ENCODE measurements at places on chromosomes 13 and 19. TPM values are rescaled to one million over a fixed set of nuclear protein-coding genes. Genes with fewer than 3 reads are reported as not detected.

Gene WDR62
- polyA plus RNA-seq: 1.2 TPM

Gene CEACAM16
- polyA plus RNA-seq: not detected

- no peak for DNase-seq
Measured at GRCh38 chr19:13484166-13484565, 22.1 kb downstream of the CACNA1A start.

GRCh38 chr19:22026687-22027086 lies 15.9 kb upstream of the ZNF208 start:
- DNase-seq: no peak

- DNase-seq: no peak
Measured at GRCh38 chr13:33710924-33711323, 107.0 kb upstream of the RFC3 start.

Measured in AG04450 (cell line).